ENCODE measurements at places on chromosomes 13 and 19. TPM values are rescaled to one million over a fixed set of nuclear protein-coding genes. Genes with fewer than 3 reads are reported as not detected.

The POU4F1 gene
- not detected for total RNA-seq

The LHFPL6 gene
- 68.7 TPM for total RNA-seq

DNA sequence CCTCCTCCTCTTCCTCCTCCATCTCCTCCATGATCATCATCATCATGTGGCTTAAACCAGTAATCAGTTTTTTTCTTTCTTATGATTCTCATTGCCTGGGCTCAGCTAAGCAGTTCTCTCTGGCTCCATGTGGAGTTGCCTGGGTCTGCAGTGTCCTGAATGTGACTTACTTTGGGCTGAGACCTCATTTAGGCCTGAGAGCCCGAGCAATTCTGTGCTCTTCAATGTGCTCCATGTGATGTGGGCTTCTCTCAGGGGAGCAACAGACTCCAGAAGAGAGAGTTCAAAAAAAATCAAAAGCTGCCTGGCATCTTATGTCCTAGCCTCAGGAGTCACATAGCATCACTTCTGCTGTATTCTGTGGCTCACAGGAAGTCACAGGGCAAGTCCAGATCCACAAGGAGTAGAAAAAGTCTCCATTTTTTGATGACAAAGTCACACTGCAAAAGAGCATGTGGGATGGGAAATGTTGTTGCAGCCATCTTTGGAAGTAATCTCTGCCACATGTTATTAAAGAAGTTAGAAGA, 128.7 kb downstream of the MAB21L1 start:
- no peaks in the 10 kb centered on the region for H3K27me3 ChIP-seq
- DNase-seq: no peak
- no peak overlapping the region for H3K27ac ChIP-seq
- no peaks in the 10 kb centered on the region for H3K36me3 ChIP-seq
- H3K4me1 ChIP-seq: no peaks in the 10 kb centered on the region

- no peak overlapping the region for H3K27ac ChIP-seq
- DNase-seq: peak; percentile 67
- no peaks in the 10 kb centered on the region for H3K27me3 ChIP-seq
- H3K4me3 ChIP-seq: no peak overlapping the region
These were observed 13.3 kb upstream of the MISP start for GRCh38 chr19:737591-738093.

- no peak overlapping the region for H3K27ac ChIP-seq
- no peak for DNase-seq
- no peaks in the 10 kb centered on the region for H3K4me1 ChIP-seq
- H3K27me3 ChIP-seq: peaks cover 69% of the 10 kb centered on the region
These were observed 1.5 kb downstream of the PLK5 start for GRCh38 chr19:1525343-1525742.
